CD4-positive, alpha-beta T cell treated with Interleukin-15 for 4 hours (primary cell): ENCODE measurements at places on chromosomes 3 and 15.

GRCh38 chr3:57127891-57128518 is 37.1 kb downstream of the IL17RD start:
- no peak for DNase-seq

GRCh38 chr3:4757575-4758248 is 221.5 kb upstream of the BHLHE40 start:
- DNase-seq, result no peak

GRCh38 chr15:98903377-98904018 is 104.1 kb downstream of the PGPEP1L start:
- no peak for DNase-seq

GRCh38 chr3:55554634-55555425 is 67.7 kb upstream of the WNT5A start:
- no peak for DNase-seq

DNA sequence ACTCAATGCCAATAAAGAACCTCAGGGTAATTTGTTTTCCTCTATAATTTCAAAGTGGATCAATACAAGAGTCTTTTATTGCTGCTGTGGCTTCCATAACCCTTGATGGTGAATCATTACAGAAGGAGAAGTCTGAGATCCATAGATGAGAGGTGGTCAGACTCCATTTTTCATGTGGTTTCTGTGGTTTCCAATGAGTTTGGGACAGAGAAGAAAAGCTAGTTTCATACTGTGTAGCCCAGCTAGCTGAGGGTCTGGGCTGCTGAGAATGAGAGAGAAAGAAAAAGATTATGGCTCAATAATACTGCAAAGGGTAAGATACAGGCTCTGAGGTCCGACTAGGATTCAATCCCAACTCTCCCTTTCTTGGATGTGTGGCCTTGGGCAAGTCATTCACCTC is 180.6 kb upstream of the LRRN1 start:
- DNase-seq, result no peak

- no peak for DNase-seq
Observed at GRCh38 chr3:101255441-101255840, 64.9 kb downstream of the IMPG2 start.

DNA sequence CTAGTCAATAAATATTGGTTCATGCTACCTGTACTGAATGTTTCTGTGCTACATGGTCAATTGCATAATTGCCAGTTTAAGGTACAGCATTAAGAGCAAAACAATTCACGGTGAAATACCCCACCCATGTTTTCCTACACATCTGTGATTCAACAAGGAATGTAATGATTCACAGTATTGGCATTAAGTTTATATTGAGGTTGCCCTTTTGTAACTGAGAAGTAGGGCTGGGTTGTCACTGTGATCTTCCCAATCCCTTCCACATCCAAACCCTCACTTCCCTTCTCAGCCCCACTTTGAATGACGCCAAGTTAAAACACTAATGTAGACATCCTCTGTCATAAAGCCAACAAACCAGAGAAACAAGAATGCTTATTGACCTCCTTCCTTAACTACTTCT is 112.0 kb upstream of the TJP1 start:
- no peak for DNase-seq

GRCh38 chr3:53616321-53616720 is 121.9 kb downstream of the CACNA1D start:
- no peak for DNase-seq

DNA sequence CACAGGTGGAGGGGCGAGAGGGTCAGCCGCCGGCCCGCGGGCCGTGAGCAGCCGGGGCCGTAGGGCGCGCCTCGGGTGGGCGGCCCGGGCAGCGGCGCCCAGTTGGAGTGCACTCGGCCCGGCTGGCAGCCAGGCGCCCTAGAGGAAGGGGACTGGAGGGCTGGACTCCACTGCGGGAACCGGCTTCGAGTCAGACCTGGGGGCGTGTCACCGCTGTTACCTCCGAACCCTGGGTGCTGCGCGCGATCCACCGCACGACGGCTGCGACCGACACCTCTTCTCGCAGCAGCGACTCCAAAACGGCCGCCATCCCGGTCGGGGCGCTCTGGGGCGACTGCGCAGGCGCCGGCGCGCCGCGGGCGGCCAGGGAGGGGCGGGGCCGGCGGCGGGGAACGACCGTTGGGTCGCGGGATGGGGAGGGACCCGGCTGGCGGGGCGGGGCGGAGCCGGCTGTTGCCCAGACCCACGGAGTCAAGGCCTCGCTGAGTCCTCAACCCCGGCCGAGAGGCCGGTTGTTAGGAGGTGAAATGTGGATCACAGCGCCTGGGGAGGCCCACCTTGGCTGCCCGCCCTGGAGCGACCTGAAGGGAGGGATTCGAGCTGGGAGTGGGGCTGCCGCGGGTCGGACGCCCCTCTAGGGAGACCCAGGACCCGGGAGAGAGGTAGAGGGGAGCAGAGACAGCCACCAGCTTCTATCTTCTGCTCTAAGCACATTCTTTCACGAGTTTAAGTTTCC is at the start of gene CDAN1:
TSS of gene CDAN1 (minus strand) at position 336 of the 736 bp plus-strand sequence. CDS start at position 310, 26 bp downstream.
- DNase-seq, result peak; percentile 93

DNA sequence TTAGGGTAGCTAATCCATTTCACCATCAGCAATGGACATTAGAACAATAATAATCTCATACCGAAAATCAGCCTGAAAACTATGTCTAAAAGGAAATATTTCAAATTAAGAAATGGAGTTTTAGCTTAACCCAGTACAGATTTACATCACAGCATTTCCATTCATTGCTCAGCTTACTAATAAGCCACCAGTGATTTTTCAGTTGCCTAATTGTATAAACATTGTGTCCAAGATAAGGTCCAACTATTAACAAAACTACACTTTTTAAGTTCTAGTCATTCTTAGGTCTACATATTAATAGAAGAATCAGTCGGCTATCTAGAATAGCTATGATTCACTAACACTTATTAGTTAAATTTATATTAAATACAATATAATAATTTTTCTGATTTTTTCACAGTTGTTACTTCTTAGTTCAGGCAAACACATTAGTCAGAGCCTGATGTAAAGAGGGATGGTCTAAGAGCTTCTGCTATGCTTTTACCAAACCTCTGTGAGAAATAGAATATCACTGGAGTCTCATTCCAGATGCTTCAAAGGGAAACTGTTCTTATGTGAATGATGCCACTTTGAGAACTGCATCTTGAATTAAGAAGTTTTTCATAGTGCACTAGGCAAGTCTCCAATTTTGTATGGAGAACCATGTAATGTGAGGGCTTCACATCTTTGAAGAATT is 74.1 kb downstream of the CMSS1 start:
- DNase-seq, result no peak

- DNase-seq, result no peak
Observed at GRCh38 chr3:128515967-128516366, 23.0 kb upstream of the GATA2 start.

- DNase-seq, result no peak
Observed at GRCh38 chr3:62793946-62794345, 81.3 kb downstream of the CADPS start.

DNA sequence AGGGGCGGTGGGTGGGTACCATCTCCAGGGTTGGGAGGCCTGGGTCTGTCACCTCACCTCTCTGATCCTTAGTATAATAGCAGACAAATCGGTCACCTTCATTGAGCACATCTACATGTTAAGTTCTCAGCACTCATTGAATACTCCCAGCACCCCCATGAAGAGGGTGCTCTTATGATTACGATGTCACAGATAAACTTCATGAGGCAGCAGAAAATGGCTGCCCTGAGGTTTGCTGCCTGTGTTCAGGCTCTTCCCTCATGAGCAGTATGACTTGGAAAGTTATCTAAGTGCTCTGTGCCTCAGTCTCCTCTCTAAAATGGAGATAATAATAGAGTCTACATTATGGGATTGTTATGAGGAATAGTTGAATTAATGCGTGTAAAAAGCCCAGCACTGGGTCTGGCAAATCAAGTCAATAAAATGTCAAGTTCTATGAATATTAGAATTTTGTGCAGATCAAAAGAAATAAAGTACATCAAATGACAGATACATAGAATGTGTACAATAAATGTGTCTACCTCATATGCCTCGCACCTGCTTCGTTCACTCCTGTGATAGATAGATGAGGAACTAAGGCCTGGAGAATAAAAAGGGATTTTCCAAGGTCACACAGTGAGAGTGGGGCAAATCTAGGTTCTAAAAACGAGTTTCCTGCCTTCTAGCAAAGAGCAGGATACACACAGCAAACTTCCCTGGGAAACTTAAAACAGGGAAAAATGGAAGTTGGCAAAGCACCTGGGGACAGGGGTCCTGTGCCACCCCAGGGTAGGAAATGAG is 142.2 kb upstream of the MRPS22 start:
- DNase-seq, result no peak

DNA sequence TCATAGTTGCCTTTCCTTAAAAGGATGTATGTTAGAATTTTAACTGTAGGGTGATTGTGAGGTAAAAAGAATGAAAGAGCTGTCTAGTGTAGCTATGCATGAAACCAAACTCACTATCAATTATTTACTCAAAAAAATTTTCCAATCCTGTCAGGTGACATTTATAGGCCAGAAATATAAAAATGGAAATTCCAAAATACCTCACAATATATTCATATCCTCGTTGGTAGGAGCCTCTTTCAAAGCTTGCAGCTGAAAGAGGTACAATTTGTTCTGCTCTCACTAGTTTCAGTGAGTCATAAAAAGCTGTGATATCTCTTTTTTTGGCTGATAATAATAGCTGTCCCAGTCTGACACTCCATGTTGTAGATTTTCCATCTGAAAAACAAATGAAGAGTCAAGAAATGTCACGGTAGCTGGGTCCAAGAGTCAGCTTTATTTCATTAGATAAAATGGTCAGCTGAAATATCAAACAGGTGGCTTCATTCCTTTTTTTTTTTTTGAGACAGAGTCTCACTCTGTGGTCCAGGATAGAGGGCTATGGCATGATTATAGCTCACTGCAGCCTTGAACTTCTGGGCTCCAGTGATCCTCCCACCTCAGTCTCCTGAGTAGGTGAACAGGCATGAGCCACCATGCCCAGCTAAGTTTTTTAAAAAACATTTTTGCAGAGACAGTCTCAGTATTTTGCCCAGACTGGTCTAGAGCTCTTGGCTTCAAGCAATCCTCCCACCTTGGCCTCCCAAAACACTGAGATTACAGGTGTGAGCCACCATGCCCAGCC is 50.8 kb upstream of the XRN1 start:
- no peak for DNase-seq

DNA sequence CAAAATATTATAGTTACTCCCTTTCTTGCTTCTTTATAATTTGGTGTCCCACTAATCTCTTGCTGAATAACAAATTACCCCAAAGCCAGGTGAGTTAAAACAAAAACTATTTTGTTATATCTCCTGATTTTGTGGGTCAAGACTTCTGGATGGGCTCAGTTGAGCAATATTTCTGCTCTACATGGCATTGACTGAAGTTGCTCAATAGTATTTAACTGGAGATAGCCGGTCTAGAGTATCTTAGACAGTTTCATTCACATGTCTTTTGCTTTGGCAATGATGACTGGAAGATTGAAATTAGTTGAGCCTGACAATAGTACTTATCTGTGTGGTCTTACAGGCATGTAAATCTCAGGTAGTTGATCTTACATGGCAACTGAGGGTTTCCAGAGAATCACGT is 51.0 kb upstream of the TP63 start:
- DNase-seq, result no peak

DNA sequence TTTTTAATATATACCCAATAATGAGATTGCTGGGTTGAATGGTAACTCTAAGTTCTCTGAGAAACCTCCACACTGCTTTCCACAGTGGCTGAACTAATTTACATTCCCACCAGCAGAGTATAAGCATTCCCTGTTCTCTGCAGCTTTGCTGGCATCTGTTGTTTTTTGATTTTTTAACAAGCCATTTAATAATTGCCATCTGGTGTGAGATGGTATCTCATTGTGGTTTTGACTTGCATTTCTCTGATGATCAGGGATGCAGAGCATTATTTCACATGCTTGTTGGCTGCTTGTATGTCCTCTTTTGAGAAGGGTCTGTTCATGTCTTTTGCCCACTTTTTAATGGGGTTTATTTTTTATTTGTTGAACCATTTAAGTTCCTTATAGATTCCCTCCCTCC is 75.0 kb upstream of the EPHB3 start:
- no peak for DNase-seq

DNA sequence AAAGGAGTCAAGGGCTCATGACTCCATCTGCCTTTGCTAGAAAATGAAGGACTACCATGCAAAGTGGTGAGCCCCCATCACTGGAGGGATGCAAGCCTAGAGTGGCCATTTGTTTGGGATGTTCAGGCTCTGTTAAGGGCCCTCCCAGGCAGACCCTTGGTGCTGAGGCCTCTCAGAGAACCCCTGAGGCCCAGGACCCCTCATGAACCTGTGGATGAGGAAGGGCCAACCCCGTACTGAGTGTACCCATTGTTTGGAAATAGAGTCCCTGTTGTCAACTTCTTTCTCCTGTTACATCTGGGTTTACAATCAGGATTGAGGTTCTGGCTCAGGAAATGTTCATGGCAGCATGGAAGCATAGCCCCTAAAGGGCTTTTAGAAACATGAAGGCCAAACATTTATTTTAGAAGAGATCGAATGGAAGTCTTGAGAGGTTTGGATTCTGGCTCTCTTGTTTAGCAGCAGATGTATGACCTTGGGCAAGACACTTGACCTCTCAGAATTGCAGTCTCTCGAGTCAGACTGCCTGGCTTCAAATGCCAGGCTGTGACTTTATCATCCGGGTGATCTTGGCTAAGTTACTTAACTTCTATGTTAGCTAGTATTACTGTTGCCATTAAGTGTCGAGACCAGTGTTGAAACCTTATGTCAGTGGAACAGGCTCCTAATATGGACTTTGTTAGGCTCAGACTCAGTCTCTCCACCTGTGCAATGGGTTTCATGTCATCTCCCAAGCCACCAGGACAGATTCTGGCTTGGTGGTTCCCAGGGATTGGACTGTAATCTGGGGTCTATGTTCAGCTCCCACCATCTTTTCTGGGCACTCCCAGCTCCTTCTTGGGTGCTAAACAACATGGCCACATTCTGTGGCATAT is 12.4 kb downstream of the ITGA11 start:
- no peak for DNase-seq

DNA sequence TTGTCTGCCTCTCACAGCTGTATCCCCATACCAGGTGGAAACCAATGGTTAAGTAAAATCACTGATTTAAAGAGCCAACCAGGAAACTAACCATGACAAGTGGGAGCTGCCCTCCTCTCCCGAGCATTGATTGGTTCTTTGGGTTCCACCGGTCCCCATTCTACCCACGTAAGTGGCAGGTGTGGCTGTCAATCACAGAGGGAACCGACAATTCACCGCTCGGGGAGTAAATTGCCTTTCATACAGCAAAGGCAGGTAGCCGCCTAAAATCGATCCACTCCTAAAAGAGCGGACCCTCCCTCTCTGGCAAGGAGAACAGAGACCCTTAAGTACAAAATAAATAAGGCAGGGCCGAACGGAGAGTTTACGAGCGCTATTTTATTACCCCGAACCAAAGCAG is 1.2 kb downstream of the ERC2 start:
- DNase-seq, result peak; percentile 11

GRCh38 chr15:59879506-59880265 is 124.4 kb upstream of the FOXB1 start:
- no peak for DNase-seq

- DNase-seq, result no peak
Observed at GRCh38 chr3:194688946-194689345, 3.3 kb downstream of the FAM43A start.

- DNase-seq, result no peak
Observed at GRCh38 chr15:86329311-86330013, 249.8 kb downstream of the AGBL1 start.
